ENCODE measurements at places on chromosomes 2 and 18.

DNA sequence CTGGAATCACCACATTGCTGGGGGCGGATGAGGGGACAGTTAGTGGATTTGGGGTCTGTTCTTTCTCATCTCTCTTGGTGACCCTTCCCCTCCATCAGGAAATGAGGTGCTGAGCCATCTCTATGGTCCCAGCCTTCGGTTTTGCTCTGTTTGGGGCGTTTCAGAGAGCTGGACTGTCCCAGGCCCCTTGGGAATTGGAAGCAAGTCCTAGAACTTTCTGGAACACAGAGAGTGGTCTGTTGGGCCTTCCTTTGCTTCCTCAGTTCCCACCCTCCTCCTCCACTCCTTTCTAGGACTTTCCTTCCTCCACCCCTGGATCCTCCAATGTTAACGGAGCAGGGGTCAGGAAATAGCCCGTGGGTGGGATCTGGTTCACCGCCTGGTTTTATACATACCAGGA is 17.0 kb downstream of the RRM2 start:
- no peak for DNase-seq

GRCh38 chr18:29218091-29218490 is 1041.2 kb upstream of the CDH2 start:
- no peak for DNase-seq

DNA sequence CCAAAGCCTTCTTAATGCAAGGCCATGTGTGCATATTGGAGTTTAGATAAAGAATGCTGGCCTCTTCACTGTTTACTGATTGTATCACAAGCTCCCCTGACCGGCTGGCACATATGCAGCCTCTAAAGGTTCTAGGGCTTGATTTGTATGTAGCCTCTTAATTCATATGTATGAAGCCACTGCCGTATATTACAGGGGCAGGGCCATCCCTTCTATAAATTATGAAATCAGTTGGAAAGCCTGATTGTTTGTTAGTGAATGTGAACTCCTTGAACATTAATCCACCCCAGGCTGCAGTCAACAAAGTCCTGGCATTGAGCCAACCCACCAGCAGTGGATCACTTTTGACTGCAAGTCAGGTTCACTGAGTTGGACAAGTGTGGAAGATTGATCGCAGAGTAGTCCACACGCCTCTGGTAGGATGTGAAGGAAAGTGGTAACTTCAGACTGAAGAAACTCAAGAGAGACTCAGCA is 61.6 kb upstream of the PARD3B start:
- peak; percentile 42 for DNase-seq

GRCh38 chr2:38791744-38792143 is 13.7 kb downstream of the GEMIN6 start:
- DNase-seq = no peak

DNA sequence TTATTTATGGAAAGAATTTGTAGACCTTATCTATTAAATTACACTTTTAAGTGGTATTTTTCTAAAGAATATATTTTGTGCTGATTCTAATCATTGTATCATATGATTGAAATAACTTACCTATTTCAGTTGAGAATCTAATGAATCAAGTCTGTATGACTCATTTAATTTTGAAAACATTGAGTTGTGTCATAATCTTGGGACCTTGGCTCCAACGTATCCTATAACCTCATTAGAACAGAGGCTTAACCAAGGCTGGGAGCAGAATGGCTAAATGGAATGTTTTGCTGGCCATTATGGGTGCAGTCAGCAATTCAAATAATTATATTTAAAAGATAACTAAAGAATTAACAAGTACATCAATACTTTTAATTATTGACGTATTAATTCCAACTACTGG is 19.6 kb upstream of the GULP1 start:
- DNase-seq = no peak

- DNase-seq = no peak
Measured at GRCh38 chr18:51543658-51544155, 346.2 kb upstream of the MEX3C start.

DNA sequence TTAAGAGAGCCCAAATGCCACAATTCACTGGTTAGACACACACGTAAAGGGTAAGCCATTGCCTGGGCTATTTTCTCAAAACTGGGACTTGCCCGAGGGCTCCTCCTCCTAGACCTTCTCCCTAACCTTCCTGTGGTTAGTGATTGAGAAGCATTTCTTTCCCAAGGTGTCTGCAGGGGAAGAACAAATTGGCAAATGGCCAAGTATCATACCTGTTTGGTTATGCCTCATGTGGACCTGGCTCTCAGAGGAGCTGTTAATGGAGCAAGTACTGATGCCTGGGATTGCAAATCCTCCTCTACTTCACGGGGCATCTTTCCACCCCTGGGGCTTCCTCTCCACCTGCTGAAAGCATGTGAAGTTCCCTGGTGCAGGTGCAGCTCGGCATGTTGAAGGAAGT is 187.5 kb upstream of the CYRIA start:
- no peak for DNase-seq

DNA sequence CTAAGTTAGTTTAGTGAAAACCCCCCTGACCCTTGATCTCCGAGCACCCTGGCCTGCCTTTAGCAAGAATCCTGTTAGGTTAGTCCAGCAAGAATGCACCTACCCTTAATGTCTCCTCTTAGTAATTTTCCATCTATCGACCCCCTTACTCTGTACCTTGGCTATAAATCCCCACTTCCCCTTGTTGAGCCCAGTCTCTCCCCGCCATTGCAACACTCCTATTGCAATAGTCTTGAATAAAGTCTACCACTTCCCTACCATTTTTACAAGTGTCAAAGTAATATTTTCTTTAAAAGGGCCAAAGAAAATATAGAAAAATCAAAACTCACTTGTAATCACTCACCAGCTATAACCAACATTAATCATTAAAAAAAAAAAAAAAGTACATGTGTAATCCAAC is 4.2 kb upstream of the ZBTB7C start:
- DNase-seq = no peak

- no peak for DNase-seq
Measured at GRCh38 chr2:60794271-60794863, 38.3 kb downstream of the PAPOLG start.

GRCh38 chr2:111236025-111236424 is 115.3 kb downstream of the BCL2L11 start:
- DNase-seq = no peak

DNA sequence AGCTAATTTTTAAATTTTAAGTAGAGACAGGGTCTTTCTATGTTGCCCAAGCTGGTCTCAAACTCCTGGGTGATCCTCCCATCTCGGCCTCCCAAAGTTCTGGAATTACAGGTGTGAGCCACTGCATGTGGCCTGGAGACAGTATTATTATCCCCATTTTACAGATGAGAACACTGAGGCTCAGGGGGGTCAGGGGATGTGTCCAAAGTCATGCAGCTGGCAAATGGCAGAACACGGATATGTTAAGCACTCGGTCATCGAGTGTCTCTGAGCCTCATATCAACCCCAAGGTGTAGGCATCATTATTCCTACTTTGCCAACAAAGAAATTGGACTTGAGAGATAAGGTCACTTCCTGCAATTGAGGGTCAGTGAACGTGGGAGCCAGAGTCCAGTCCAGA is 12.6 kb downstream of the KCNK3 start:
- DNase-seq = no peak

GRCh38 chr2:100877555-100877954 is 57.6 kb downstream of the NPAS2 start:
- no peak for DNase-seq

DNA sequence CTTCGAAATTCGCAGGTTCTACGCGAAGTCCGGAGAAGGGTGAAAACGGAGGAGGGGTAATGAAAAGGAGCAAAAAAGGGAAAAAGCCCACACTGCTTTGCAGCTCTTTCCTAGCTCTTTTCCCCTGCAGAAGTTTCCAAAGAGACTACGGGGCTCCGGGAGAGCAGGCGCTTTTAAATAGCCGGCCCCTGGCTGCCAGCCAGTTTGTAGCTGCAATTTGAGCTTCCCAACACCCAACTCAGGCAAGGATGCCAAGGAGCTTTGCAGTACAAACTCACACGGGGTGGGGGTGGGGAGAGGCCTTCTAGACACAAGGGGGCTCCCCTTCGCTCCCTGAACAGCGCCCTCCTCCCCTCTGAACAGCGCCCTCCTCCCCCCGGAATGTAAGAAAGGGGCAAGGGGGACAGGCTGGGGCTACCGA is at the start of gene IGFBP5:
TSS of gene IGFBP5 (minus strand) at position 149 of the 421 bp plus-strand sequence. CDS start 774 bp downstream, outside the sequence.
- peak; percentile 90 for DNase-seq

DNA sequence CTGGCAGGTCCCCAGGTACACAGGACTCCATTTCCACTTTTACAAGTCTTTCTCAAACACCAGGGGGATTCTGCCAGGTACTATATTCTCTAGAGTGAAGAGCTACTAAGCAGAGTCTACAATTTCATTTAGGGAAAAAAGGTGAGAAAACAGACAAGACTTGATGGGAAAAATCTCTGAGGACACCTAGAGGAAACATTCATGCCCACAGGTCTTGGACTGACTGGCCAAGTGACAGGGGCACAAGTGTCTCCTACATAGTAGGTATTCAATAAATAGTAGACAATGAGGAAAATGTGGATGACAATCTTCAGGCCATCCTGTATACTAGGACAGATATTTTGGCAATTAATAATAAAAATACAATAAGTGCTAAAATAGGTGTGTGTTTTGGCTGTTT is 228.6 kb downstream of the CLIP4 start:
- no peak for DNase-seq
